ENCODE measurements at places on chromosomes 7 and 10. TPM values are rescaled to one million over a fixed set of nuclear protein-coding genes. Genes with fewer than 3 reads are reported as not detected.

- DNase-seq = no peak
These were observed 415.1 kb downstream of the CCSER2 start for GRCh38 chr10:84743483-84743882.

- no peak for DNase-seq
These were observed 14.6 kb downstream of the WBP1L start for GRCh38 chr10:102758240-102758932.

Gene ATG9B
- total RNA-seq = not detected

- no peak for DNase-seq
These were observed 229.7 kb upstream of the KCND2 start for GRCh38 chr7:120043250-120043649.

GRCh38 chr7:46835556-46835955, 746.4 kb downstream of the TNS3 start:
- no peak for DNase-seq

DNA sequence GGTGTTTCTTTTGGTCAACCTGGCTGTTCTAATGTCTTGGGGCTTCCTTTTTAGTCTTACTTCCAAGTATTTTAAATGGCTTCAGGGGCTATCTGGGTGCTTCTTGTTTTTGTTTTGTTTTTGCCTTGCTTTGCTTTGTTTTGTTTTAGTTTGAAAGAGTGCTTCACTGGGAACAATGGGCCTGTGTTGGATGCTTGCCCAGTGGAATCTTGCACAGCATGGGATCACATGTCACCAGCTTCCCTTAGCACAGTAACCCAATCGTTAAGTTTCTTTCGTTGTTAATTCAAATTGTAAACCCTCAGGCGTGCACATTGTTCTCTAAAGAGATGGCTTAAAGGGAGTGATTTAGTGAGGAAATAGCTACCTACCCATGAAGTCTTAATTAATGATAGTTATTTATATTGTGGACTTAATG, 8.9 kb downstream of the COL17A1 start:
- peak; percentile 72 for DNase-seq

Gene CTBP2
- total RNA-seq = 36.0 TPM
